Stimulated activated CD4-positive, alpha-beta T cell treated with anti-CD3 and anti-CD28 coated beads, Interleukin-4, amount 100 ng/mL, for 48 hours (primary cell): ENCODE measurements at places on chromosomes 5 and 9.

DNA sequence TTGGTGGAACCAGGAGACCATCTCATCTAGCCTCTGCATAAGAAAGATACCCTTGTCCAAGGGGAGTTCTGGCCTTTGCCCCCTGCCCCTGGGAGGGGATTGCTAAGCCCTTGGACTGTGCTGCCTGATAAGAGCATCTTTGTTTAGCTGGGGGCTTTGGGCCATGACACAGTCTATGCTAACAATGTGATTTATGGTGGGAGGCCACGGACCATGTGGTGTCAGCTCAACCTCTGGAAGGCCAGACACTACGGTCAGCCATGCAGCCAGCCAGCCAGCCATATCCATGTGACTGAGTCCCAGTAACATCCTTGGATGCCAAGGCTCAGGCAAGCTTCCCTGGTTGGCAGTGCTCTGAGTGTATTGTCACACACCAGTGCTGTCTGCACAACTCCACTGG, 244.4 kb downstream of the FSTL4 start:
- no peak for DNase-seq

GRCh38 chr5:122929001-122929400, 83.6 kb downstream of the SNX24 start:
- DNase-seq = no peak

DNA sequence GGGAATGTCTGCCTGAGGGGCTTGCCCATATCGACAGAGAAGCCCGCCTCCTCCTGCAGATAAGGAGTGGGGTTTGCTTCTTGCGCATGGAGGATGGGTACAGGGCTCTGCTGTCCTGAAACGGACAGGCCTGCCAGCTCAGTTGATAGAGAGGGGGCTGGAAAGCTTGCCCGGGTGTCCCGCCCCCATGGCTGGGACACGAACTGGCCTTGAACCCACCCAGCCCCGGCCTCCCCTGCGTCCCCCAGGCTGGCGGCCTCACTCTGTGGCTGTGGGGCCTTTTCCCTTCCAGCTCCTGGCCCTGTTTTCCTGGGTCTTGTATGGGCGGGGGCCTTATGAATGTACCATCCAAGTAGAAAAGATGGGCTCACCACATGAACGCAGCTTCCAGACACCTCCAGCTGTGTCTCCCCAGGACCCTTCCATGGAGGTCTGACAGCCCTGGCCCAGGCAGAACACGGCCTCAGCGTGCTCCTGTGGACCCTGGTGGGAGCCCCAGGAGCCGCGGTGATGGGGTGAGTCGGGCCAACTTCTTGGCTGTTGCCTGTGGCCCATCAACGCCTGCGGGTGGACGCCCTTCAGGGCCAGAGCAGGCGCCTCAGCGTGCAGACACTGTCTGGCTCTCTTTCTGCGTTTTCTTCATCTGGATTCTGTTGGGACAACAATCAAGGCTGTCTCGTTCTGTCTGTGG, 15.9 kb upstream of the SLC2A6 start:
- DNase-seq = no peak

GRCh38 chr5:53463909-53464621, 16.4 kb upstream of the FST start:
- no peak for DNase-seq

- no peak for DNase-seq
These were observed 5.8 kb upstream of the ST6GALNAC6 start for GRCh38 chr9:127905004-127905728.

DNA sequence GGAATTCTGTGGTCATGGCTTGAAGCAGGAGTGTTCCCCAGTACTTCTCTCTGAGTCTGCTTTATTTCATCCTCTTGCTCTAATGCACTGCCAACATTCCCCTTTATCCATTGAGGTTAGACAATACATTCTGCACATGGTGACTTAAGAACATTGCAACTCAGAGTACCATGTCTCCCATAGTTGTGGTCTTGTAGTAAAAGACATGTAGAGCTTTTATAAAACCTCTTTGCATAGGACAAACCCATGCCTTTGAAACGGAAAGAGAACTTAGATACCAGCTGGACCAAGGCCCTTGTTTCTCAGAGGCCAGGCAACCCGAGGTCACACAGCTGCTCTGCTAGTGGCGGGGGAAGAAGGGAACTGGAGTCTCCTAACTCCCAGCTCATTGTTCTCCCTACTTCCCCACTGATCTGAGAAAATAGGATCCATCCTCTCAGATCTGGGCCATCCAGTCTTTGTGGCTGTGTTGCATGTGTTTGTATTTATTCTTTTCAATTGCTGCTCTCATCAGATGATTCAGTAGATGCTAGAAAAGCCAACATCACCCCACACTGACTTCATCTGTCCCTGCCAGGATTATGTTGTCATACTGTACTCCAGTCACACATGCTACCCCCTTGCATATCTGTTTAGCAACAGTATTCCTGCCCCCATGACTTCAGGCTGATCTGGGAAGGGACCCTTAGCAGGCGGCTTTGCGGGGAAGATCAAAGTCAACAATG, 236.9 kb downstream of the SAXO1 start:
- DNase-seq = no peak

DNA sequence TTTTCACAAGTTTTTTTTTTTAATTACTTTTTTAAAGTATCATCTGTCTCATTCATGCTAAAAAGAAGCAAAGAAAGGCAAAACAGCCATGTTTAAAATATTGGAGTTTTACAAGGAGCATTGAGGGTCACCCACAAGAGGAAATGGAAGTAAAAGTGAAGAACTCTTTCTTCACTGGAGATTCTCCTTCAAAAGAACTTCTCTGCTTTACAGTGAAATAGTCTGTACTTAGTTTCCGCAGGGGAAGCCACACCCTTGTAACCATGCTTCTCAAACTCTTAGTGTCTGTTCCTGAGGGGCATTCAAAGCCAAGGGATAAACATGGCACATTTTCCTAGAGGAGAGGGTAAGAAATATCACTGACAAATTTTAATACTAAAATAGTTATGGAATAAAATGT, 8.6 kb downstream of the C9orf72 start:
- DNase-seq = no peak

GRCh38 chr9:37331871-37332270, 90.6 kb upstream of the GRHPR start:
- DNase-seq = no peak

GRCh38 chr5:18314192-18314778, 680.0 kb downstream of the TAF11L14 start:
- peak; percentile 1 for DNase-seq

DNA sequence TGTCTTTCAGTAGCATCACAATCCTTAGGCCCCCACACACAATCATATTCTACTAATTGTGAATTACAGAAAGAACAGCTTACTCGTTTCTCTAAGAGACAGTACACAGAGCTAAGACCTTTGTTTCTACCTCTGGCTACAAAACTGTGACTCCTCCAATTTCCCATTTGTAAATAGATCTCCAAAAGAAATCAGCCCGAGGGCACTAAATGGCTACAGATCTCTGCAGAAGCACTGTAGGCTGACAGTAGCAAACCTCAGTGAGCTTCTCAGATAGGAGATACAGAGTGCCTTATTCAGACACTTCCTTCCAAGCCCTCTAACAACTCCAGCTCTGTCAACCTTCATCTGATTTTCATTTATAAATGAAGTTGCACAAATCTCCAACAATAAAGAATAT, 51.0 kb downstream of the EFNA5 start:
- no peak for DNase-seq

DNA sequence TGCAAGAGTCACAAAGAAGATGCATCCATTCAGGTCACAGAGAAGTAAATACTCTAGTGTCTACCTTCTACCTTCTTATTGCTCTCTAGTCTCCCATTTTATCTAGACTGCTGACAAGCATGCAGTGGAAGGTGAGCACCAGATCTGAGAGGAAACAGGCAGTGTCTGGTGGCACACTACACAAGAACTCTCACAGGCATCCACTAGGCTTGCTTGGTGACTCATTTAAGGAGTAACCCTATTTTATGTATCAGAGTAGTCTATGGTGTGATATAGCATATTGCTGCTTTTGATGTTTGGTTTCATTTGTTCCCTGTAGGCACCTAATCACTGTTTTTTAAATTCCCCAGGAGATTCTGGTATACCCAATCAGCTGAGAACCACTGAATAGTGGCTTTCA, 1.6 kb upstream of the THBS4 start:
- no peak for DNase-seq

DNA sequence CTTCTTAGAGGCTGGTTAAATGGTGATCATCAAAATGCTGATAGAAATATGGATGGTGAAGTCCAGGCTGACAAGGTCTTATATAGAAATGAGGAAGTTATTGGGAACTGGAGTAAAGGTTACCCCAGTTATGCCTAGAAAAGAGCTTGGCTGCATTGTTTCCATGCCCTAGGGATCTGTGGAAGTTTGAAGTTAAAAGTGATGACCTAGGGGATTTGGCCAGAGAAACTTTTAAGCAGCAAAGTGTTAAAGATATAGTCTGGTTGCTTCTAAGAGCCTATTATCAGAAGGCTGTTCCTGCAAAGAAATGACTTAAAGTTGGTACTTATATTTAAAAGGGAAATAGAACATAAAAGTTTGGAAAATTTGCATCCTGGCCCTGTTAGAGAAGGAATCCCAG, 200.3 kb downstream of the ICE1 start:
- DNase-seq = no peak

GRCh38 chr5:147689426-147689825, 93.1 kb downstream of the JAKMIP2 start:
- no peak for DNase-seq

GRCh38 chr5:54905246-54905795, 80.1 kb downstream of the ESM1 start:
- DNase-seq = no peak

DNA sequence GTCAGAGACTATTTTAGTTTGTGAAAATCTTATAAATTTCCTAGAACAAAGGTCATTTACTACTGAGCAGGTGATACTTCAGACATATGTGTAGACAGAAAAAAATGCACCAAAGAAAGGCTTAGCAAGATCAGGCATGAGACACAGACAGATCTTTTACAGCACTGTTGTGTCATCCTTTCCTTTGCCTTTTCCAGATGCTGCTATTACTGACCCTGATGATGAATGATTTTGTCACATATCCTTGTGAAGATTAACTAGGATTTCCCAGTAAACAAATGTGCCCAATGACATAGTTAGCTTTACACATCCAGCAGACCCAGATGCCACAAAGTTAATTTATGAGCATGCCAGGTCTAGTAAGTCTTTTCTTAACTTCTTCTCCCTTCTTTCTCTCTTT, 68.2 kb downstream of the DMRTA1 start:
- DNase-seq = no peak

- DNase-seq = no peak
These were observed 535 bp upstream of the NFIB start for GRCh38 chr9:14314424-14314928.

DNA sequence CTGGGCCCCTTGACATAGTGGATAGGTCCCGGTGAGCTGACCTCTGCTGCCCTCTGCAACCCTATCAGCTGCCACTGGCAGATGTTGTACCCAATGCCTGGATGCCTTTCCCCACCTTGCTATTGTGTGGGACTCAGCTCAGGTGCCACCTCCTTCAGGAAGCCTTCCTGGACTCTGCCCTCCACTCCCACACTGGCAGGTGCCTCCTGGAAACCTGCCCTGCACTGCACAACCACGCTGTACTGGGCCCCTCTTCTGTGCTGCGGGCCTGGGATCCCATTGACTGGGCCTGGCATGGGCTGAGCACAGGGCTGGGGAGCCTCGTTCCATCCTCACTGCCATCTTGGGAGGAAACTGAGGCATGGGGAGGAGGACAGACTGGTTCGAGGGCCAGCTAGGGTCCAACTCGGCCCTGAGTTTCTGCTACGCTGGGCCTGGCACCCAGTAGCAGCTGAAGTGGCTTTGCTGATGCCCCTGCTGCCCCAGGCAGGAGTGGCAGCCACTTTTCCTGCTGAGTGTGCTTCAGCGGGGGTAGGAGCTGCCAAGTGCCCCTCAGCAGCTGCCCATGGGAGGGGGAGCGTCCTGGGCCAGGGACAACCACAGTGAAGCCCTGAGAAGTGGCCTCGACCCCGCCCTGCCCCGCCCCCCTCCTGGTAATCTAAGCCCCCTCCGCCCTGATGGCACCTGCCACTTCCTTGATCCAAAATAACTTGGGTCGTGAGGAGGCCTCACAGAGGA, 1.3 kb downstream of the AK1 start:
- DNase-seq = no peak

GRCh38 chr5:13378091-13378490, 566.4 kb downstream of the DNAH5 start:
- DNase-seq = no peak

DNA sequence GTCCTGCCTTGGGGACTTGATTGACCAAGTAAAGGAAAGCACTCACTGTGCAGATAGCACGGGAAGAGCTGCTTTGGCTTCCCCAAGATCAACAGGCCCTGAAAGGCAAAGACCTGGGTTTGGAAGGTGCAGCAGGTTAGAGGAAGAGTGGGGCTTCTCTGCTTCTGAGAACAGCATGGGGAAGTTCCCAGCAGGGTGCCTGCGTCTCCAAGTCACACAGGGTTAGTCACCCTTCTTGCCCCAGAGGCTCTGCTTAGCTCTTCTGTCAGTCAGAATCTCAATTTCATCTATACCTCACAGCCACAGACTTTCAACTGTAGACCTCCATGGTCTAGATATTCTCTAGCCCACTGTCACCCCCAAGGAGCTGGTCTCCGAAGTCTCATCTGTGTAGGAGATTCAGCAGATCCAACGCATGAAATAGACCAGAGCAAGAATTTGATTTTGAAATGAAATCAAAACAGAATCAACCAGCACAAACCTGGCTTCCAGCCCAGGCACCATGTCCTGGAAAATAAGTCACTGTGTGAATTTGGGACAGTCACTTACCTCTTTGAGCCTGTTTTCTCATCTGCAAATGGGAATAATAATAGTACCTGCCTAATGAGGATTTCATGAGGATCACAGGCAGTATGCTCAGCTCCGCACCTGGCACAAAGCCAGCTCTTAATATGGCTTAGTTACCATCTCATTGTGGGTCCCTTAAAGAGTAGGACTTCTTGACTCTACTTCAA, 64.0 kb downstream of the SFXN1 start:
- DNase-seq = no peak

DNA sequence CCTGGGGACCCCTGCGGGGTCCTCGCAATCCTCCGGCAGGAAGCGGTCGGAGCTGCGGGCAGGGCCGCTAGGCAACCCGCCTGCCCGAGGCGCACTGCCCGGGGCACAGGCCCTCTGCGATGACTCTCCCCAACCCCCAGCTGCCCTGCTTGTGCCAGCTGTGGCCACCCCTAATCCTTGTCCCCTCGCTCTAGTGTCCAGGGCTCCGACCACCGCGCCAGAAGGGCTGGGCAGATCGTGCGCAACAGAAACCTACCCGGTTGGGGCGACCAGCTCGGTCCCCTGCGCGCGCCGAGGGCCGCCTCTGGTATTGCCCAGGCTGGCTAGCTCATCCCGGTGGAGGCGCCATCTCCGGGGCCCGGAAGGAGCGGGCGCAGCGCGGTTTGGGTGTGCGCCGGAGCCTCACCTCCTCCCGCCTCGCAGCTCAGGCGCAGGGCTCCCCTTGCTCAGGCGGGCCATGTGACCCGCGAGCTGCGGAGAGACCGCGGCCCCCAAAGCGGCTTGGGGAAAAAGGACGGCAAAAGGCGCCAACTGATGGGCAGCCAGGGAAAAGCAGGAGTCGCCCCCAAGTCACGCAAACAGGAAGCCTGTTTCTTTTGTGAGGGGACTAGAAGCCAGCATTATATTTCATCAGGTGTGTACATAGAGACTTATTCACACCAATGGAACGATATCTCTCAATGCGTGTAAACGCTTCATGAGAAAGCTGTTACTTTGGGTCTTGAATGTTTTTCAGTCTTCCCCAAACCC, 46.8 kb upstream of the RNF20 start:
- DNase-seq = no peak

- no peak for DNase-seq
These were observed 34.7 kb downstream of the CAPSL start for GRCh38 chr5:35903631-35904203.
